CD4-positive, alpha-beta T cell treated with Interferon gamma for 1 hour (primary cell): ENCODE measurements at places on chromosomes 2 and 18.

GRCh38 chr2:192577706-192578105, 383.0 kb upstream of the TMEFF2 start:
- DNase-seq, result no peak

DNA sequence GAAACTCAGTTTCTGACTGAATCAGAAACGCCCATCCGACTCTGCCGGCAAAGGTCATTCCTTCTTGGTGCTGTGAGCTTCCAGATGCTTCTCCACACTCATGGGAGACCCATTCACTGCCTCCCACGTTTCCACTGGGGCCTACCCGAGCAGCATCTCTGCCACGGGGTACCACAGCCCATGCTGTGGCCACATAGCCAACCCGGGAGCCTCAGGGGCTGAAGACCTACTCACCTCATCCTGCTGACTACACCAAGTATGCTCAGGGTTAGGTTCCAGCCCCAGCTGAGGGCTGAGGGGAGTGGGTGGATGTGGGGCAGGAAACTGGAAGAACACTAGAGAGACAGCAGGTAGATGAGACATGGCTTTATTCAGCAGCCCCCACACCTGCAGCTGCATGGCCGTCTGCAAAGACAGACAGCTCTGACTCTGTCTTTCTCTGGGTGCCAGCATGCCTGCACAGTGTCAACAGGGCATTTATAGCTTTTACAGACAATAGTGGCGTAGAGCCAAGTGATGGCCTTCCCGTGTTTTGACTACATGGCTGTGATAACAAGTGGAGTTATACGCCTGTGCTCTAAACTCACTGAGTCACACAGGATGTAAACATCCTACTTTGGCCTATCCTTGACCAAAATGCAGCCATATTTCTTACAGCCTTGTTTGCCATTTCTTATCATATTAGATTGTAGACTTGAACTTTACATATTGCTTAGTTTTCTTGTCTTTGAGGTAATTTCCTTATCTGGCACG, 16.5 kb upstream of the KLHL23 start:
- no peak for DNase-seq

GRCh38 chr2:236354973-236355595, 90.9 kb upstream of the ASB18 start:
- no peak for DNase-seq

- no peak for DNase-seq
These were observed 246.8 kb upstream of the RAB6C start for GRCh38 chr2:129732630-129733026.

DNA sequence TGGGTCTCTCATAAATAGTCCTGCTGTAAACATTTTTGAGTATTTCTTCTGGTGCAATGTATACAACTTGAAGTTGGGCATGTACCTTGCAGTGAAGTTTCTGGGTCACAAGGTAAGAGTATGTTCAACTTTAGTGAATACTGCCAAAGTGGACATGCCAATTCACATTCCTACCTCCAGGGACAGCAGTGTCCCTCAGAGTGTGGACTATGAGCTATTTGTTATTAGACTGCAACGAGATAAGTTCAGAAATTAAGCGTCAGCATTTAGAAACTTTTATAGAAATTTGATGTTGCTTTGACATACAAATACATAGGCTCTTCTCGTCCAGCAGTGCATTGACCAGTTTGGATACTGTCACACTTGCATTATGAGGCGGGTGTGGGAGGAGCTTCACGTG, 7.2 kb upstream of the ACKR3 start:
- no peak for DNase-seq

DNA sequence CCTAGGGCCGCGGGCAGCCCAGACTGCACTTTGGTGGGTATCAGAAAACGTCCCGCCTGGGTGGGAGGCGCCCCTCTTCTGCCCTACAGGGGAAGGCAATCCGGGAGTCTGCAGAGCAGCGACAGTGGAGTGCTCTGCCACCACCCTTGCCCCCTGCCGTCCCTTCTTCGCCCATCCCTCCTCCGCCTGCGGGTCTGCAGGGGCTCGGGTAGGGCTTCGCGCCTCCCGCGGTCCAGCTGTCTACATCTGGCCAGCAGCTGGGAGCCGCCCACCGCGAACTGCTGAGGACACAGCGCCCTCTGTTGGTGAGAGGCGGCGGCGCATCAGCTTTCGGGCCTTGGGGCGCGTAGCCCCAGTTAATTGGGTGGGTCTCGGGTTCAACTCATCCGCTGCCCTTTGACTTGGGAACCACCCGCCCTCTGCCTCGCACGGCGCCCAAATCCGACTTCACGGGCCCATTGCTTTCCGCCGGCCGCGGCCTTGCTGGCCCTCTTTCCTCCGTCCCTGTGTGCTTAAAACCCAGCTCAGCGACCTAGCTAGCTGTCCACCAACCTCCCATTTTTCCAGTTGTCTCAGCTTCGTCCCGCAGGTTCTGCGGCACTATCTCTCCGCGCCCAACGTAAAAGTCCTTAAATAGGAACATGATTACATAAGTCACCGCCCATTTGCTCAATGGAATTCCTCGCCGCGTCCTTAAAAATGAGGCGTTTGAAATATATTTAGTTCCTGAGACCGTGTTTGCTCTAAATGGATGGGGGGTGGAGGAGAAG, 17.6 kb downstream of the WNT10A start:
- DNase-seq, result peak; percentile 69
